Vagina (tissue), 2 donors: ENCODE measurements at places on chromosomes 4 and X.

- no peak for DNase-seq
These were observed 99.0 kb upstream of the TRPC3 start for GRCh38 chr4:122050841-122051240.

DNA sequence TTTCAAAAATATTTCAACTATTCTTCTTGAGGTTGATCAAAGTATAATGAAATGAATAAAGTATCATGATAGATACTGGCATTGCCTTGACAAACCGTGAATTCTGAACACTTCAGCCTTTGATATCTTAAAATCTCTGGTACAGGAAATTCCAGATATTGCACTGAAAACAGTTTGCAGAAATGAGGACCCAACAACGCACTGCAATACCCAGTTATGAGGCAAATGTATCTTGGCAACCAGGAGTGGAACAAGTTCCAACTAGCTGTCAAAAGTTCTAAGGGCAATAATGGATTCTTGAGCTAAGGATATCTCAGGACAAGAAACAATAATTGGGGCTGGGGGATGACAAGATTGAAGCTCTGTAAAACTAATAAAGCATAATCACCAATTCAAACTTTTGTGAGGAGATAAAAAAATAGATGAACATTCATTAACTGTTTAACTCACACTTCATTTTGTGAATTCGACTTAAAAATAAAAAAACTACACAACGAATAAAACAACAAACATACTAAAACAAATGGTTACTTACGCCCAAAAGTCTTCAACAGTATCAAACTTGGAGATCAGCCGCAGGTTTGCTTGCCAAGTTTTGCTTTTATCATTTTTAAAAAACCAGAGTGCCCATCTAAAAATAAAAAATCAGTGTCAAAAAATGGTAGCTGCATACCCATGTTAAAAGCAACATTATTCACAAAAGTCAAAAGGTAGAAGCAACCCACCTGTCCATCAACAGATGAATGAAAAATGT is 38.1 kb downstream of the EIF4E start:
- DNase-seq, result no peak

DNA sequence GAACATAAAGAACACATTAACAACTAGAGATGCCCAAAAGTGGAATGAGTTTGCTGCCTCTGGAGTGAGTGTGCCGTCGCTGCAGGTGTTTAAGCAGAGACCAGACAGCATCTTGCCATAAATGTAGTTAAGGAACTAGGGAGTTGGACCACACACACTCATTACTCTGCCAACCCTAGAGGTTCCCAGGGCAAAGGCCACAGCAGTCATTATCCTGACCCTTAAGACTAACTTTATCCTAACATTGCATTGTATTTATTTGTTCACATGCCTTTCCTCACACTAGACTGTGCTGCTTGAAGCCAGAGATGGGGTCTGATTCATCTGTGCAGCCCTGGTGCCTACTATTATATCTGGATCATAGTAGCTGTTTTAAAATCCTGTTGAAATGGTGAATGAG is 16.9 kb upstream of the PLA2G12A start:
- no peak for DNase-seq

GRCh38 chrX:154371789-154372300 is 2.6 kb downstream of the FLNA start:
- no peak for DNase-seq

DNA sequence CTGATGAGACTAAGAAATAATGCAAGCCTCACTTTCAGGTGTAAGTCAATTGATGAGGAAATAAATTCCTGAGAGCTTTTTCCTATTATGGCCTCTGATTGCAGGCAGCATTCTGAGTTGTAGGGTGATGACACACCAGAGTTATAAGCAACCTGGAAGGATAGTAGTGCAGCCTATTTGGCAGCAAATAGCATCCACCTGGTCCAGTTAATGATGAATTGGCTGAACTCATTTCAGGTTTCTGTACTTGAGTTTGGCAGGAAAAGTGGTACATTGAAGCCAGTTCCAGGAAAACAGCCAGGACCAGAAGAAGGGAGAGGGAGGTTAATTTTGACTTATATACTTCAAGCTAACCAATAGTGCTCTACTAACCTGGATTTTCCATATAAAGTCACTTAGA is 316.8 kb downstream of the NAF1 start:
- no peak for DNase-seq

- no peak for DNase-seq
These were observed 453.3 kb upstream of the INTU start for GRCh38 chr4:127179256-127180087.

GRCh38 chr4:138915756-138916155 is 99.8 kb upstream of the NOCT start:
- no peak for DNase-seq

- no peak for DNase-seq
These were observed 34.2 kb upstream of the MAGEA8 start for GRCh38 chrX:149846789-149847188.

DNA sequence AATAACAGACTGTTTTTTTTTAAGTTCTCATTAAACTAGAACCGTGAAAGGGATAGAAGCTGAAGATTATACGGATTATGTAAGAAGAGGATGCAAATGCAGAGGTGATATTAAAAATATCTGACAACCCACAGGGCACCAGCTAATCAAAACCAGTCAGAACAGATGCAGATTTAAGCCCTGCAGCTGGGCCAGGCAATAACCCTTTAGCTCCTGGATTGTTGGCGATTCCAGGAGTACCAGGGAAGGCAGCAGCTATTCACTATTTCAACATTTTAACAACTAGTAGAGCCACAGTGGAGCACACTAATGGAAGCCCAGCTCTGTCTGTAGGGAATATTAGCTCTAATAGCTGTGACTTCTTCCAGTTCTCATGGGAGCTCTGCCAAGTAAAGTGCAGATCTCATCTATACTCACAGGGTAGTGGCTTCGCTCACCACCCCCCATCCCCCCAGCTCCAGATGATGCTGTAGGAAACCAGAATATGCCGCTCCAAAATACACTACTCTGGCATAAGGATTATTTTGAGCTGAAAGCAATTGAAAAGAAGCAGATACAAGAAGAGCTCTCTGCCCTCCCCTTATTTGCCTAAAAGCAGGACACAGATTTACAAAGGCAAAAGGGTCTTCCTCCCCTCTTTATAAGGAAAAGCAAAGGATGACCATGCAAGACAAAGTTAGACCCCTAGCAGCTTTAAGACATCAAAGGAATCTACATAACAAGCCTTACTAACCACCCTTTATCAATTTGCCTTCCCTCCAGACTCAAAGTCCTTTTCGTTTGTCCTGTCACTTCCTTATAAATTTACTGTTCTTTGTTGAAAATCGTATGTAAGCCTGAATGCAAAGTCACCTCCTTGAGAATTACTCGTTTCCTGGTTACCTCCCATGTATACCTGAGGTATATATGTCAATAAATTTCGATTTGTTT is 13.7 kb downstream of the SCD5 start:
- no peak for DNase-seq

GRCh38 chrX:123859409-123859845 is 426 bp upstream of the XIAP start:
- no peak for DNase-seq

- no peak for DNase-seq
These were observed 102.1 kb downstream of the CPZ start for GRCh38 chr4:8694651-8695151.

DNA sequence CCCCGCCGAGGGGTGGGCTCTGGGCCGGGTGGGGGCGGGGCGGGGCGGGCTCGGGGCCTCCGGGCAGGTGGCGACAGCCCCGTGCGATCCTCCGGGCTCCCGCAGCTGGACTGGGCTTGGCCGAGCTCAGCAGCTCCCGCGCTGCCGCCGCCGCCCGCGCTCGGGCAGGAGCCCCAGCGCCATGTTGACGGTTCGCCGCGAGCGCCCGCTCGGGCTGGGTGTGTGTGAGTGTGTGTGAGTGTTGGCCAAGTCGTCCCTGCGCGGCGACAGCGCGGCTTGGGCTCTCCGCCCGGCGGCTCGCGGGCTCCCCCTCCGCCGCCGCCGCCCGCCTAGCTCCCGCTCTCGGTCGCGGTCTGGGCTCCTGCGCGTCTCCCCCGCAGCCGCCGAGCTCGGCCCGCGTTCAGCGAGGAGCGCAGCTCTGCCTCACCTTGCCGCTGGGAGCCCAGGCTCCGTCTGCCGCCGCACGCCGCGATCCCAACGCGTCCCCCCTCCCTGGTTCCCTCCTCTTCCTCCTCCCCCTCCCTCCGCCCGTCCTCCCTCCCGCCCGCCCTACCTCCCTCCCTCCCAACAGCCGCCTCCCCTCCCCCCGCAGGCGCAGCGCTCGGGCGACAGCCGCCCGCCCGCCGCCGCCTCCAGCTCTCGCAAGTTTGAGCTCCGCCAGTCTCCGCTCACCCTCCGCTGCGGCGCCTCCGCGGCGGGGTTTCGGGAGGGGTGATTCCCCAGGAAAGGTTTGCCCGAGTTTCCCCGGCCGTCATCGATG is at the start of gene BCOR:
Gene BCOR (minus strand): TSS at position 455 of the 760 bp plus-strand sequence. CDS start 20,029 bp downstream, outside the sequence.
- no peak for DNase-seq

DNA sequence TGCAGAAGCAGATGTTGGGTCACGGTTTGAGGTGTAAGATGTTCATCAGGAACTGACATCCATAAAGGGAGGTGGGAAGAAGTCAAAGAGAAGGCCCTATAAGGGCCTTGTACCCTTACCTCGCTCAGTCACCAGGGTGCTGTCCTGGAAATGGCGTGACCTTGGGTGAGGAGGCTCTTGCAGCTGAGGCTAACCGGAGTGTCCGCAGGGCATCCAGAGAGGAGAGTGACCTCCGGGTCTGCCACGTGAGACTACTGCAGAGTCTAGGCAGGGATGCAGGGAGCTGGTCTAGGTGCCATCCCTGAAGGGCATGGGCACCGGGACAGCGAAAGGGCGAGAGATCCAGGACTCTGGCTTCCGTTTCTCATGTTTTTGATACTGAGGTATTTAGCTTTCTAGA is 28.7 kb upstream of the IRAK1 start:
- no peak for DNase-seq

GRCh38 chrX:41491267-41492004 is 44.3 kb downstream of the NYX start:
- no peak for DNase-seq

DNA sequence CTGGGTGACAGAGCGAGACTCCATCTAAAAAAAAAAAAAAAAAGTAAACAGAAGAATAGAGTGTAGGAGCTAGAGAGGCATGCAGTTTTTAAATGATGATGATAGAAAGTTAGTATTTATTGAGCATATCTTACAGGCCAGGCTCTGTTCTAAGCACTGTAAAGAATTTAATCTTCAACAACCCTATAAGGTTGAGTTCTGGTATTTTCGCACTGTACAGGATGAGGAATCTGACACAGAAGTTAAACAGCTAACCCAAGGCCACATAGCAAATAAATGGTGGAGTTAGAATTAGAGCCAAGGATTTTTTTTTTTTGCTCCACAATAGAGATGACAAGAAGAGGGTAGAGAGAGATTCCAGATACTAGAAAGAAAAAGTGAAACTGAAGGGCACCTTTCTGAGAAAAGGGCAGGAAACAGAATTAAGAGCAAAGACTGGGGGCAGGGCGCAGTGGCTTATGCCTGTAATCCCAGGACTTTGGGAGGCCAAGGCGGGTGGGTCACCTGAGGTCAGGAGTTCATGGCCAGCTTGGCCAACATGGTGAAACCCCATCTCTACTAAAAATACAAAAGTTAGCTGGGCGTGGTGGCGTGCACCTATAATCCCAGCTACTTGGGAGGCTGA is 56.1 kb downstream of the KLHL5 start:
- no peak for DNase-seq

- no peak for DNase-seq
These were observed 196.8 kb upstream of the FAT1 start for GRCh38 chr4:186920483-186920882.

- DNase-seq, result no peak
These were observed 11.7 kb downstream of the TLR7 start for GRCh38 chrX:12878536-12878935.

- no peak for DNase-seq
These were observed 30.2 kb upstream of the SYTL5 start for GRCh38 chrX:37976153-37976552.

GRCh38 chrX:150352114-150352513 is 11.0 kb upstream of the MAMLD1 start:
- DNase-seq, result no peak

- DNase-seq, result no peak
These were observed 293.7 kb downstream of the PPP1R2C start for GRCh38 chrX:42484233-42484632.

DNA sequence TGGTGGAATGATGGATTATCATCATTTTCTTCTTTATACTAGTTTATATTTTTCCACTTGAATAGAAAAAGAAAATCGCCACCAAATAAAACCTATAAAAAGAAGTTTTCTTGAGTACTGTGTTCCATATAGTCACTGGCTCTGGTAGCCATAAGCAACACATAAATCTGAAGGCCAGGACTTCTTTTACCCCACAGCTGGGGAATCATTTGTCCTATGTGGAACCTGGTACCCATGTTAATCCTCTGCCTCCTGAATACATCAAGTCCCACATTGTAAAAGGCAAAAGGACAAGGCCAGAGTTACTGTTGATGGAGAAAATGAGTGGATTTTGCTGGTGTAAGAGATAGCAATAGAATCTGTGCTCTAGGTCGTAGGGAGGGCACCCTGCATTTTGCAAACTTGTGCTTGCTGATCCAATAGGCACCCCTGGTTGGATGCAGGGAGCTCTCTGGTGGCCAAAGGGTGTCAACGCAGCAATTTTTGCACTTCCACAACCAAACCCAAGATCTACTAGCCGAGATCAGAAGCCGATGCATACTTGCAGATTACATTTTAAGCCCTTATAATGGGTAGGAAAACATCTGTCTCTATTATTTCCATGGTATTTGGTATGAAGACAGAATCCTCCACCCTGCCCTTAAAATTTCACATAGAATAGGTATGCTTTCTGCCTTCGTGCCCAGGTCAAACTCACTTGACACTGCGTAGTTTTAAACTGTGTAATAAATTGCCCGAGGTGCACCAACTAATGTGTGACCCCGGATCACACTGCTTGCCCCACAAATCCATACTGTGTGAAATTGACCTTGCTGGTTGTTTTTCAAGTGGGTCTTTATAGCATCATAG is 146.2 kb upstream of the SCML1 start:
- DNase-seq, result no peak

DNA sequence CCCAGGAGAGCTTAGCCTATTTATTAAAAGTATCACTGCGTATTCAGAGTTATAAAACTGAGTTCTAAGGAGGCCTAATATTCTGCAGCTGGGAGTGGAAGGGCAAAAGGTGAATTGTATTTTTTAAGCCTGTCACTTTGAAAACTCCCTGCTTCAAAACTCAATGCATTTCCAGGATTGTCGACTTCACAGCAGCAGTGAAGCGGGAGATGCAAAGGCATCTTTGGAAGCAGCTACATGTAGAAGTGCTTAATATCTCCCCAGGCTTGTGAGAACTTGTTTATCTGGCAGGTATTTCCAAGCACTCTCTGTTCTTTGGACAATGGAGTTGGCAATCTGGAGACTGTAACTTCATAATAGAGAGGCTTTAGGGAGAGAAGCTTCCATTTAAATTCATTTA is 717.5 kb upstream of the SLIT2 start:
- no peak for DNase-seq

DNA sequence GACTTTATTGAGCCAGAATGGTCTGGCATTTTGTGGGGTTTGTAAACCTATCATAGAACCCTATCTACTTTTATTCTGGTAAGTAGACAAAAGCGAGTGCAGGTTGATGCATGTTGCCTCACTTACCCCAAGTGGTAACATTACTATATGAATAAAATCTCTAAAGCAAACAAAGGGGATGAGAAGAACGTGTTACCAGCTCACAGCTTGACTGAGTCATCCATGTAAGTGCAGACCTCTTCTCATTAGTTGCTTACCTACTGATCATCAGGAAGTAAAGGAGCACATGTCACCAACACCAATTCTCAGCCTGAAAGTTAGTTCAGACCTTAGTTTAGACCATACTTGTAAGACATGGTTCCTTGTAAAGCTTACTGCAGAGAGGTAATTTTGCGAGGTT is 1328.3 kb downstream of the C4orf33 start:
- no peak for DNase-seq

- no peak for DNase-seq
These were observed 933.9 kb downstream of the ADGRL3 start for GRCh38 chr4:62133977-62134376.
